ENCODE measurements at places on chromosomes 6 and 20.

GRCh38 chr6:27883136-27883535 lies 29.1 kb downstream of the OR2B2 start:
- DNase-seq, result no peak

GRCh38 chr6:136226674-136227377 lies 23.3 kb downstream of the MTFR2 start:
- DNase-seq, result no peak

DNA sequence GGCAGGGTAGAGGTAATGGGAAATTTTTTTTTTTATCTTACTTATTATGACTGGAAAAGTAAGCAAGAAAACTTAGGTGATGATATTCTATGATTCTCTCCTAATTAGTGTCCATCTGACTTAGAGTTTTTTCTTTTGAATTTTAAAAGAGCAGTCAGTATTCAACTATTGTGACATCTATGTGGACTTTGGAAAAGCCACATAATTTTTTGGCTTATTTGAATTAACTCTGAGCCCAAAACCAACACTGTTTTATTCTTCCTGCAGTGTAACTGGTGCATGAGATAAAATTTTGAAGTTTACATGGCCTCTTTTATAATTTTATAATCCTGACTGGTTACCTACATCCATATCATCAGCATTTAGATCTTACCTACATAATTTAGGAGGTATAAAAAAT lies 619.7 kb downstream of the EPM2A start:
- no peak for DNase-seq

DNA sequence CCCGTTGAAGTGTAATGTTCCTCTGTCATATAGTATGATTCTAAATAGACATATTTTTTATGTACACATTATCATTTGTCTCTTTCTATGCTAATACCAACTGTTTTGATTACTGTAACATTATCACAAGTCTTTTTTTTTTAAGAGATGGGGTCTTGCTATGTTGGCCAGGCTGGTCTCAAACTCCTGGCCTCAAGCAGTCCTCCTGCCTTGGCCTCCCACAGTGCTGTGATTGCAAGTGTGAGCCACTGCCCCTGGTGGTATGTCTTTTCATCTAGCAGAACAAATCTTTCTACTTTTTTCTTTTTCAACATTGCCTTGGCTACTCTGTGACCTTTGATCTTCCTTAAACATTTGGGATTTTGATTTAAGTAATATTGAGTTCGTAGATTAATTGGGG lies 57.7 kb downstream of the SLX4IP start:
- DNase-seq, result no peak

- DNase-seq, result no peak
These were observed 58.7 kb downstream of the SHLD1 start for GRCh38 chr20:5808901-5809300.

GRCh38 chr6:11783524-11784064 lies 5.0 kb upstream of the ADTRP start:
- no peak for DNase-seq

- peak; percentile 81 for DNase-seq
These were observed 41.8 kb downstream of the RBM38 start for GRCh38 chr20:57432862-57433491.

- DNase-seq, result no peak
These were observed 39.9 kb downstream of the HLA-B start for GRCh38 chr6:31317036-31317435.

DNA sequence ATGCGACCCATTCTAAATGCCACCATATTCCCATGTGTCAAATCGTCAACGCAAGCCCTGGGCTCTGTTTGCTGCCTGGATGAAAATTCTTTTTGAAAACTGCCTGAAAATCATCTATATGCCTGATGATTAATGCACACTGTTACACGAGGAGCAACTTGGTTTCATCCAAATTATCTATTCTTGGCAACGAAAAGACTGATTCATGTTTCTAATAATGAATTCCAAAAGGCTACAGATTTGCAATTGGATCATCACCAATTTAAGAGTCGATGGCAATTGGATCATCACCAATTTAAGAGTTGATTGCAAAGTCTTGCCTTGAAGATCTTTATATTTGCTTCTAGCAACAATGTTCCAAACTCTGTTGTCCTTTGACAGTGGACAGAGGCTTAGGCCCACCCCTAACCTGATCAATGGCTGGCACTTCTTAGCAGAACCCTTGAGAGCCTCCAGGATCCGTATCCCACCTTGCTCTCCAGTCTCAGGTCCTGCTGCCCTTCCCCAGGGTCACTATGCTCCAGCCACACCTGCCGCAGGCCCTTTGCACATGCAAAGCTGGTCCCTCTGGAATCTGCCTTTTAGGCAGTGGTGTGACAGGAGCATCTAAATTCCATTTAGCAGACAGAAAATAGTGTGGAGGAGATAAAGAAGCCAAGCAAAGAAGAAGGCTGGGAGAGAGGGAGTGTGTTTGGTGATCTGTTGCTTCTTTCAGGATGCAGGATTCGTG lies 460.9 kb upstream of the SULF2 start:
- DNase-seq, result no peak

DNA sequence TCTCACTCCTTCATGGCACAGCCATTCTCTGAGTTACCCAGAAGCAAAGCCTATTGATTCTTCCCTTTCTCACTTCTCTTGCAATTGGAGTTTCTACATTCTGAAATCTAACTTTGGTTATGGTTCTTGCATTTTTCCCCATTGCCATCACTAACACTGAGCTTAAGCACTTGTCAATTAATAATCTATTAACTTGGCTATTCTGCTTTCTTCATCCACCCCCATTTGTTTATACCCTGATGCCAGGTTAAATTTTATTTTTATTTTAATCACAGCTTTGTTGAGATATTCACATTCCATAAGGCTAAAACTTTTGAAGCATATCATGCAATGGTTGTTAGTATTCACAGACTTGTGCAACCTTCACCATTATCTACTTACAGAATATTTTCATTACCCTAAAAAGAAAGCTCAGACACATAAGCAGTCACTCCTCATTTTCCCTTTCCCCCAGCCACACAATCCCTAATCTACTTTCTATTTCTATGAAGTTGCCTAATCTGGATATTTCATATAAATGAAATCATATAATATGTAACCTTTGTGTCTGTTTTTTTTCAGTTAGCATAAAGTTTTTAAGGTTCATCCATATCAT lies 222.3 kb downstream of the UBE3D start:
- no peak for DNase-seq

DNA sequence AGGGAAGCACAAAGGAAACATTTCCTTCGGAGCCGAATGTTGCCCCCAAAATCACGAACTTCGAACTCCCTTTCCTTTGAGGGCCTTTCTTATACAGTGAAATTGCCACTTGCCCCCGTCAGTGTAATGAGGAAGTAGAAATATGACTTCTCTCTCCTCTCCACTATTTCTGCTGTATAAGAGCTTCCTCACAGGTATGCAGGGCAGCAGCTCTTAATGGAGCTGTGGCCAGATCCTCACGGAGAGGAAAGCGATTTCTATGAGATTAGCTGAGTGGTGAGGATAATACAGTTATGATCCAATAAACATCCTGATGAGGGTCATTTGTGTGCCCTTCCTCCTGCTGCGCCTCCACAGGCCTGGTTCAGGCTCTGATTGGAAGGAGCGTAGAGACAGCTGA lies 10.8 kb upstream of the CPNE5 start:
- DNase-seq, result no peak

- DNase-seq, result no peak
These were observed 29.6 kb upstream of the CRIP3 start for GRCh38 chr6:43338243-43338642.

DNA sequence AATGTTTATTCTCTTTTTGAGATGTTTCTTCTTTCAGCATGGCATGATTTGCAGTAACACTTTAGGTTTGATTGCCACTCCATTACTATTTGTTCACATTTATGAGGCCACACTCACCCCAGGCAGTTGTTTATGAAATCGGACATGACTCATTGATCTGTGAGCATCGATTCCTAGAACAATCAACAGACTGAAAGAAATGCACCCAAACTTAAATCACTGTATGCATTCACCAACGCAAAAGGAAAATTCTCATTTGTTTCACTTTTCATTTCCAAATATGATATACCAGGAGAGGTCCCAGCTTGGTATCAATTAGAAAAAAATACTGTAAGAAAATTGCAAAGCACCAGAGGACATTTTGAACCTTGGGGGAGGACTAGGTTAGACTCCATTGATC lies 5.4 kb upstream of the GJA10 start:
- no peak for DNase-seq

DNA sequence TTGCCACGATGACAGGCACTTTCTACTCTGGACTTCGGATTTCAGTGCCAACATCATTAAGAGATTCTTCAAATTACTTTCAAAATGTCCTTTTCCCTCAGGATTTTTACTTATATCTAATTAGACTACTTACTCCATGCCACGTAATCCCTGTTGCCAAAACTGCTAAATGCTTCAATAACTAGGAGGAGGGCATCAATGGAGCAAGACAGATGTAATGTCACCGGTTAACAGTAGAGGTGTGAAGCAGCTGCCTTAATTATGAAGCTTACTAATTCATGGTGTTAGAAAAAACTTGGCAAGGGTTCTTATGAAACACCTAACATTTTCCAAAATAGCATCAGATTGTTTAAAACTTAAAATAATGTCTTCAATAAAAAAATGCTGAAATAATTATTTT lies 111.2 kb upstream of the SIM1 start:
- DNase-seq, result no peak

- DNase-seq, result no peak
These were observed 4.6 kb upstream of the TGM2 start for GRCh38 chr20:38169636-38170193.

- no peak for DNase-seq
These were observed 169.0 kb upstream of the GJE1 start for GRCh38 chr6:141963543-141964295.

DNA sequence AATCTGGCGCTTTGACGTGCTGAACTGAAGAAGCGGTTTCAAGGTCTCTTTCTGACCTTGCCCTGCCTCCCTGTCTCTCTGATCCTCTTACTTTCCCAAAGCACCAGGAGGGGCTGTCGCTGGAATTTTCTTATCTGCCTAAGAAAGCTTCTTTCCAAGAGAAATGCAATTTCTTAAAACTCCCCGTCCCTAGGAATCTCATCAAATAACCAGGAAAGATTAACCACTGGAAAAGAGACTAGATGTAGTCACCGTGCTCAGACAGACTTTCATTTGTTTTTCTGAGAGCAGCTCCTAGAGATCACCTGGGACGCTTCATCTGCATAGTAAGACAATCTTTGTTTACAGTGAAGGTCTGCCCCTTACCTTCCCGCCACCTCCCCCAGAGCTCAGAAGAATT lies 38.6 kb downstream of the PDYN start:
- DNase-seq, result no peak

- no peak for DNase-seq
These were observed 40.8 kb upstream of the BMP5 start for GRCh38 chr6:55916188-55916587.

DNA sequence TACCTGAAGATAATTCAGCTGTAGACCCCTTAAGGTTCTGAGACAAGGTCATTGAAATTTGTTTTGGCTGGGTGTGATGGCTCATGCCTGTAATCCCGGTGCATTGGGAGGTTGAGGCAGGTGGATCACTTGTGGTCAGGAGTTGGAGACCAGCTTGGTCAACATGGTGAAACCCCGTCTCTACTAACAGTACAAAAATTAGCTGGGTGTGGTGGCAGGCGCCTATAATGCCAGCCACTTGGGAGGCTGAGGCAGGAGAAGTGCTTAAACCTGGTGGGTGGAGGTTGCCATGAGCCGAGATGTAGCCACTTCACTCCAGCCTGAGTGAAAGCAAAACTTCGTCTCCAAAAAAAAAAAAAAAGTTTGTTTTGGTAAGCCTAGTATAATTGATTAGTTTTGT lies 11.0 kb downstream of the SRSF3 start:
- no peak for DNase-seq

DNA sequence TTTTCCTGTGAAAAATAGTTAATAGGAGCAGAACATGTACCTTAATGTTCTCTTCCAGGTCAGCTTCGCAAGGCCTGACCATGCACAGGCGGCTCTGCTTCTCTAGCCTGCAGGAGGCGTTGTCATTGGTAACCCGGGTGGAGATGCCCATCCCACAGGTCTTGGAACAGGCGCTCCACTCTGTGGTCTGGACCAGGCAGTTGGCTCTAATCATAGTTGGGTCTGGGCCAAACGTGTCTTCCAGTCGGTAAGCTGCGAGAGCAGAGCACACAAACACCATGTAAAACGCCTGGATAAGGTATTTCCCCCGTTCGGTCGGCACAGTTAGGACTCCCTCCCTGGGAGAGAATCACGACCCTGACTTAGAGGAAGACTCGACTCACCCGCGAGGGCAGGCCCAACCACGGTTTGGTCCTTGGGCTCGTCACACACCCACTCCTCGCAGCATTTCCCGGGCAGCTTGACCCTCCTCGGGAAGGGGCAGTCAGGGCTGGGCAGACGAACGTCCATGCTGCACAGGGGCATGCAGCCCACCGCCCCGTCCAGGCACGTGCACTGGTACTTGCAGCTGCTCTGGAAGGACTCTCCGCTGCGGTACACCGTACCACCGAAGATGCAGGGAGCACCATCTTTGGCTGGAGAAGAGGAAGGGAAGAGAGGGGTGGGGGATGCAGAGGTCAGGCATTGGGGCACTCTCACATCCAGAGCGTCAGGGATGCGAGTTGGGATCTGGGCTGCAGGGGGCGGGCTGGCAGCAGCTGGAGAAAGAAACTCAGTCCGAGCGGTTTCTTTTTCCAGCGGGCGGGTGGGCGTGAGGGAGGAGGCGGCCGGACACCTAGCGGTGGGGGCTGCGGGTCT lies 1.0 kb downstream of the CCN2 start:
- DNase-seq, result no peak

DNA sequence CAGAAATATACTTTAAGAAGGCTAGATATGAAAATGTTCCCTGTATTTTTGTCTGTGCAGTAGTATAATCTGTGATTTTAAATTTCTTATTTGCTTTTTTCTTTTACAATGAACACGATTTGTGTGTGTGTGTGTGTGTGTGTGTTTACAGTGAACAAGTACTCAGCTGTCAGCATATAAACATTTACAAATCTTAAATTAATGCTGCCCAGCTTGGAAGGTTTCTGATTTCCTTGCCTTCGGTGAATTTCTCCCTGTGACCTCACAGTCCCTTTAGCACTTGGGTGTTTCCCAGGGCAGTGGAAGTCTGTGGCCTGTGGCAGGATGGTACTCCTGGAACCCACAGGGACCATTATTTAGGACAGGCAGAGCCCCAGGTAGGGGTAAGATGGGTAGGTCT lies 37.6 kb downstream of the TXLNB start:
- no peak for DNase-seq

DNA sequence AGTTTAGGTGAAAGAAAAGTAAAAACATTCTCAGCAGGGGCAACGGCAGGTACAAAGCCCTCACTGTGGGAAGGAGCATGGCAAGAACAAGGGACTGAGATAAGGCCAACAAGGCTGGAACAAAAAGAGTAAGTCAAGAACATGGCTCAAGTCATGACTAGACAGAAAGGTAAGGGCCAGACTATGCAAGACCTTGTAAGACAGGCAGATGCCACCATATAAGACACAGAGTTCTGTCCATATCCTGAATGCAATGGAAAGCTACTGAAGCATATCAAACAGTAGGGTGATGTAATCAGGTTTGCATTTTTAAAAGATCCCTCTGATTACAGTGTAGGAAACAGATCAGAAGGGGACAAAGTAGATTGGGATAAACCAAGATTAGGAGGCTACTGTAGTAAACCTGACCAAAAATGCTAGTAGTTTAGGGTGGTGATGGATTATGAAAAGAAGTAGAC lies 5.5 kb downstream of the REV3L start:
- DNase-seq, result no peak

All from CD4-positive, alpha-beta T cell treated with Interleukin-4 for 1 hour (primary cell).